ENCODE measurements at places on chromosomes 2 and 18.
A peak's percentile ranks its signal among the peaks of the same experiment; 100 is the strongest.

DNA sequence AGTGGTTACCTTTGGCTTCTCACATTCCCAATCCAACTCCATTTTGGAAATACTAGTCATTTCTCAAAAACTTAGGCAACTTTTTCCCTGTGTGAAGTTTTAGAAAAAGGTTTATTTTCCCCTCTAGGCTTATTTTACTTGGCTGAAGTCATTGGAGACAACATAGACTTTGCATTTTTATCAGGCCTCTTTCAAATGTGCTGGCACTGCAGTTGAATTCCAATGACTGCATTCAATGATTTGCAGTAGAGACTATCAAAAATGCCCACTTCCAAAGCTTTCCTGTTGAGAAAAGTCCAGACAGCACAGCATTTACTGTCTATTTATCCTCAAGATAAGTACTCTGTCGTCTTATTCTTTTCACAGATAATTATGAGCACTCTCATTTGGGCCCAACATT, 70.1 kb downstream of the ONECUT2 start:
- DNase-seq: no peak

DNA sequence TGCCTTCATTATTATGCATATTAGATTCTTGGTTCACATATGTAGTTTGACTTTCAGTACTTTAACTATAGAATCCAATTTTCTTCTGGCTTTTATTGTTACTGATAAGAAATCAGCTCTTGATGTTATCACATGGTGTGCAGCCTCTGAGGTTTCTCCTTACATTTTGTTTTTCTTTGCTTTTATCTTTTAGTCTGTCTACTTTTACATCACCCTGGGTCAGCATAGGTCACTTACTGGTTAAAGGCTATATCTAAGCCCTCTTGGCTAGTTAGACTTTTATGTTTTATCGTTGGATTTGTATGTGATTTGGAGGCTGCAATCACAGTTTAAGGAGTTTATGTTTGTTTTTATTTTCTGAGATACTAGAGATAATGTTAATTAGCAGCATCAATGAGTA, 187.2 kb upstream of the NOL4 start:
- no peak for DNase-seq

DNA sequence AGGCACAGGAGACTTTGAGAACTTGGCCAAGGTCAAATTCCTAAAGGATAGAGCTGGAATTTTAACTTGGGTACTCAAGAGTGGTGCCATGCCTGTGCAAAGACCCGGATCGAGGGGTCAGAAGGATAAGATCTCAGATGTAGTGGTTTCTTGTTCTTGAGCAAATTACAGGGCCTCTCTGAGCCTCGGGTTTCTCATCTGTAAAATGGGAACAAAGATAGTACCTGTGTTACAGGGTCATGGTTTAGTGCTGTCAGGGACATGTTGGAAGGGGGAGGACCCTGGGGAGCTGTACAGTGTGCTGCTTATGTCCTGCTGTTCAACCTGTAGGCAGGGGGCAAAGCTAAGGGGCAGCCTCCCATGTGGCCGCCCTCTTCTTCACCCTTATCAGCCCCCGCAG, 173.5 kb upstream of the HAAO start:
- DNase-seq: no peak

DNA sequence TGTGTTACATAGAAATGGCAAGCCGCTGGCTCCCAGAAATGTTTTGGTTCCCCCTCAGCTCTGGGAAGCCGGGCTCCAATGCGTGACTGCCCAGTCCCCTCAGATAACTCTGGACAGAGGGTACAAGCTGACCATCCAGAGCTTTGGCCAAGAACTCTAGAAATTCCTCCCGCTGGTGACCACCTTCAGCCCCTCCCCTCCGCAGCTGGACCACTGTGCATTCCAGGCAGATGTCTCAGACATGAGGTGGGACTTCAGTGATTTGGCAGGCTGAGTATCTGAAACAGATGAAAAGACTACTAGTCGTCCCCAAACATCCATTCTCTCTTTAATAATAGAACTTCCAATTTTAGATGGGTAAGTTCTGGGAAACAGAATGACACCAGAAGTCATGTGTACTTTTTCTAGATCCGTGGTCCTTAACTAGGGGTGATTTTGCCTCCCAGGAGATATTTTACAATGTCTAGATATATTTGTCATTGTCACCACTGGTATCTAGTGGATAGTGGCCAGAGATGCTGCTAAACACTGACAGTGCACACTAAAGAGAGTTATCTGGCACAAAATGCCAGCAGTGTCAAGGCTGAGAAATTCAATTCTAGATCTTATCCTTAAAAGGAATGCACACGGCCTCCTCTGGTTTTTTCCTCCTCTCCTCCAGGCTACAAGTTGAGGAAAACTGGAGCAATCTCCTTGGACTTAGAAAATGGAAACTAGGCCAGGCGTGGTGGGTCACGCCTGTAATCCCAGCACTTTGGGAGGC, 294.3 kb downstream of the SRBD1 start:
- no peak for DNase-seq

- no peak for DNase-seq
Measured at GRCh38 chr2:79903222-79904000, 390.6 kb downstream of the CTNNA2 start.

GRCh38 chr18:26893996-26894395, 28.5 kb upstream of the AQP4 start:
- DNase-seq: no peak

- no peak for DNase-seq
Measured at GRCh38 chr2:152822676-152823075, 104.3 kb downstream of the ARL6IP6 start.

DNA sequence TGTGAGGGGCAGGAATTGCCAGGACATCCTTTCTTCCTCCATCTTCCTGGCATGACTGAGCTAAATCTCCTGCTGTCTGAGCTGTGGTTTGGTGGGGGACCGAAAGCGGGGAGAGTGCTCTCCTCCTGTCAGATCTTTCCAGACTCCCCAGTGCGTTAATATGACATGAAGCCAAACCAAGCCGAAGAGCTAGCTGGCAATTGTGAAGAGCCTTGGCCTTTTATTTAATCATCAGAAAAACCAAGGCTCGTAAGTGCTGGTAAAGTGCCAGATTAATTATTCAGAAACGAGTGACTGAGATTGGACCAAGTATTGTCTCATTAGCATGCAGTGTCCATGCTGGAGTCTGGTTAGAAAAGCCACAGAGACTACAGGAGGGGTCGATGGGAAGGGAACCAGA, 14.5 kb upstream of the LRPPRC start:
- DNase-seq: no peak

DNA sequence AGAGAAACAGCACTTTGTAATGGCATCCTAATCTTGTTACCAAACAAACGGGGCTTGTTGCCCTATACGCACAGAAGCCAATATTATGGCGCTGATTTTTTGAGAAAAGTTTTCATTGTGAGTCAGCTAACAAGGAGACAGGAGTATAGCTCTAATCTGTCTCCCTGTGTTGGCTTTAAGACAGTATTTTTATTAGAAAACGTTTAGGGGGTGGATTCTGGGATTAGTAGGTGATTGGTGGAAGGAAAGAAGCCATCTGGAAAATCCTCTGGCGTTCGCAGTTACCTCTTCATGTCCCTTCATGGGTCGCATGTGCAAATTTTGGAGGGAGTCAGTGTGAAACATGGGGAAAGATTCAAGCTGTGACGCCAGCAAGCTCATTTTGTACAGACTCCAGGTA, 698 bp upstream of the TMEM237 start:
- no peak for DNase-seq

GRCh38 chr2:131016826-131017741, 76.2 kb downstream of the FAM168B start:
- peak; percentile 63 for DNase-seq

- DNase-seq: no peak
Measured at GRCh38 chr2:205915130-205915524, 170.8 kb downstream of the INO80D start.

DNA sequence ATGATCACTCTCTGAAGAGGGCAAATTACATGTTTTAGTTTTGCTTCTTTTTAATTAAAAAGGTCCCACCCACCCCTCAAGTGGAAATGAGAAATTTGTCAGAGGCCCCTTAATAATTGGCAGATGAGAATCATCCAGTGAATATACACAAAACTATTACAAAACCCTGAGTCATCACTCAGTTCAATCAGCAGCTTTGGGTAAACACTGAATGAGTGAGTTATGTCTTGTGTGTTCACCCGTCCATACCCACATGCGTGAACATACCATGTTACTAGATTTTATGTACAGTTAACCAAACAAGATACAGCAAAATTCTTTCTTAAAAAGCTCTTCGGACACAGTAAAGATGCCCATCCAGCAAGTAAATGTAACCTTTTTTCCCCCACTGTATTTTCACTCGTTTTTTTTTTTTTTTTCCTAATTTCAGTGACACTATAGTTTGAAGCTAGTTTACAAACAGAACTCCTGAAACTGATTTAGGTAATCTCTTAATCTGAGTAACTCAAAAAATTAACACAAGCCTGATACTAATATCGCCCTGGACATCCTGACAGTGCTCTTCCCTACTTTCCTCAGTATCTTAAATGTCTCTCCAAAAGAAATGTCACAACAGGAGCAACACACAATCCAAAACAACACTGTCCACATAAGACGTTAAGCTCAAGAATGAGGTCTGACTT, 1.4 kb downstream of the PSME4 start:
- DNase-seq: peak; percentile 41

DNA sequence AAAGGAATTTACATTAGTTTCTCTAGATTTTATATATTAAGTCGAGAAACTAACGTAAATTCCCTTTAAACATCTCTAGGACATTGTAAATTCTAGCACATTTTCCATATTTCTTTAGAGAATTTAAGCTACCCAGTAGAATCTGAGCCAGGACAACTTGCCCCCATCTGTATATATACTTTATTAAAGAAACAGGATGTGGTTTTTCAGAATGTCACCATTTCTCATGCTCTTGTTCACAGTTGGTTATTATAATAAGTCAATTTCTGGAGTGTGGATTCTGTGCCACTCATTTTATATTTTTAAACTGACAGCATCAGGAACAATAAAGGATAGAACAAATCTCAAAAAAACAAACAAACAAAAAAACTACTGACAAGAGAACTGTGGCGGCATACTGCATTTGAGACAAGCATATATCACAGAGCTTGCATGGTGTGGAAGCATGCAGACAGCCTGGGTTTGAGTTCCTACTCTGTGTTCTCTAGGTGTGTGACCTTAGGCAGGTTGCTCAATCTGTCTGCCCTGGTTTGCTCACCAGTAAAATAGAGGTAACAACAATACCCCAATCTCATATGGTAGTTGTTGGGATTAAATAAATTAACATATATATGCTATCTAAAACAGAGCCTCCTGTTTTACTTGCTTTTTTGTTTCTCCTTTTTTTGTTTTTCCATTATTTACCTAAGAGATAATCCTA, 61.4 kb upstream of the DNER start:
- no peak for DNase-seq

- DNase-seq: no peak
Measured at GRCh38 chr2:183416753-183417152, 292.5 kb downstream of the NUP35 start.

DNA sequence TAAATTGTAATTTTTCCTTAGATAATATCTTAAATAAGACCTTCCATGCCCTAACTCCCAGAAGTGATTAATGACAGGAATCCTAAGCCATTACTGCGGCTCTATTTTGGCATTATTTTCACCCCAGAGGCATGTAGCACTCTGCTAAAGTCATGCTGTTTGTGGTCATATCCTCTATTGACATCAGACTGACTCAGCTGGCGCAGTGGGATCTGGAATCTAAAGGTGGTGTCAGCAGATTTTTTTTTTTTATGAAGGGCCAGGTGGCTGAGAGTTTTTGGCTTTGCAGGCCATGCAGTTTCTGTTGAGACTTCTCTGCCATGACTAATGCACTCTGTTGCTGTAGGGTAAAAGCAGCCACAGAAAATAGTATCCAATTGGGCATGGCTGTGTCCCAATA, 64.1 kb upstream of the ACVR1C start:
- DNase-seq: peak; percentile 32

GRCh38 chr2:240507060-240507777, 50.6 kb downstream of the ANKMY1 start:
- no peak for DNase-seq

DNA sequence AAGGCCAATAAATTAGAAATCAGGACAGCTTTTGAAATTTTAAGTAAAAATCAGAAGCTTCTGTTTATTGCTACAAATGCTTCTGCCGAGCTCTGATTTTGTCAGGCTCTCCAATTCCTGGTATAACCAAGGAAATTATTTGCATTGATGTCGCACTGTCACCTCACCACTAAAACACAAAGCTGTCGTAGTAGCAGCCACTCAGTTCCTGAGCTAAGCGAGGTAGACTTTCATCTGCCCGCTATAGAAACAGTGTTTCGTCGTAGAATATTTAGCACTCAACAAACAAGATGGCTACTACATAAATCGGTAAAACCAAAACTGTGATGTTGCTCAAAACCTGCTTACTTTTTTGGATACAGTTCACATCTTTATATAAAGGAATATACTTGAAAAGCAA, 141.3 kb upstream of the FOSL2 start:
- no peak for DNase-seq

GRCh38 chr18:43524260-43524659, 247.0 kb upstream of the SYT4 start:
- DNase-seq: no peak

- DNase-seq: peak; percentile 9
Measured at GRCh38 chr18:43919551-43919950, 642.3 kb upstream of the SYT4 start.

GRCh38 chr2:6027066-6027465, 334.9 kb downstream of the SOX11 start:
- no peak for DNase-seq

GRCh38 chr2:158095269-158095668, 6.4 kb upstream of the UPP2 start:
- DNase-seq: no peak

GRCh38 chr2:130808482-130809268, 28.0 kb upstream of the ARHGEF4 start:
- no peak for DNase-seq

- DNase-seq: no peak
Measured at GRCh38 chr2:134238371-134238770, 15.5 kb upstream of the MGAT5 start.

DNA sequence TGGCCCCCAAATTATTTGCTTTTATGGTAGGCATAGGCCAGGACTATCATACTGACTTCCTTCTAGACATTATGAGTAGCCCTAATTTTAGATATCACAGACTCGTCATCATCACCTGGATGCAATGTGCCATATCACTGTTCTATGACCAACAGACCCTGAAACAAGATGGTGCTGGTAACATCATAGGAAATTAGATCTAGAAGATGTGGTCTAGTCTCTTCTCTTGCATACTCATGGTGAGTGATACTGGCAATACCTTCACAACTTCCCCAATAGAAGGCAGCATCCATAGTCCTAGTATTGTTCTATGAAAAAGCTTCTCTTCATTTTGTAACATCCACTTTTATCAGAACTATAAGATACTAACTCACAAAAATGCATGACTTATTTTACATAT, 116.3 kb upstream of the ITGA4 start:
- no peak for DNase-seq

GRCh38 chr2:68320118-68320641, 431 bp upstream of the CNRIP1 start:
- DNase-seq: no peak

DNA sequence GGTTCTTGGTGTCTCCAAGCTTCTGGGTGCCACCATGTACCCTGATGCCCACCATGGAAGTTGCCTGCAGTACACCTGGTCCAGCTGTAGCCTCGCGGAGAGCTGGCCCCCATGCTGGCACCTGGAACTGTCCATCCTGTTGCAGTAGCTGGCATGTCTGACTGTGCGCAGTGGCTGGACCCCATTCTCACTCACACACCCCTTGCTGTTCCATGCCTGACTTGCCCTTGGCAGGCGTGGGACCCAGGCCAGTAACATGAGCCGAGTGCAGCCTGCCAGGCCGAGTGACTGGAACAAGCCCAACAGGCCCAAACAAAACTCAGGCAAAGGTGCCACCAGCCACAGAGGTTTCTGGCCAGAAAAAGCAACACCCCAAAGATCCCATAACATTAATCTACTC, 73.8 kb downstream of the NEURL3 start:
- DNase-seq: no peak

Data from retinal pigment epithelial cell (primary cell).